EH (cell line): ENCODE measurements at places on chromosomes 7 and 10.

DNA sequence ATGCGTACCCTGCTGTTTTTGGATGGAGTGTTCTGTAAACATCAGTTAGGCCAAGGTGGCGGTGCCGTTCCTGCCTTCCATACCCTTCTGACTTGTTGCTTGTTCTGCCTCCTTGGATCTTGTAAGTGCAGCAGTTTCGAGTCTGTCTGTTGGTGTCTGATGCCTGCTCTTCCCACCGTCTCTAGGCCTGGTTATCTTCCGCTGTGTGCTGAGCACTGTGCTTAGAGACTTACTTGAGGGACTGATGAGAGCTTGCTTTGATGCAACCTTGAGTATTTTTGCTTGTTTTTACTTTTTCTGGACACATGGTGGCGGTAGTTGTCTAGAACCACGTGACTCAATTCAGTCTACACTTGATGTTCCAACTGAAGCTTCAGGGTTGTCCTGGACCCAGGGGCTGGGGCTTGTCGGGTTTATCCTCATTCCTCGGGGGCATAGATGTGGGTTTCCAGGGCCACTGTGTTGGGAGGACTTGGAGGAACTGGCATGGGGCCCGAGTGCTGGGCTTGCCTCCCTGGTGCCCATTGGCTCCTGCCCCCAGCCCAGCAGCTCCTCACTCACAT is 14.4 kb upstream of the SPRN start:
- peak; percentile 31 for DNase-seq

- no peak for DNase-seq
These were observed 171.9 kb downstream of the EBF3 start for GRCh38 chr10:129792141-129792540.

- DNase-seq: no peak
These were observed 92.0 kb upstream of the RET start for GRCh38 chr10:42984761-42985325.

GRCh38 chr10:34845070-34845469 is 30.0 kb upstream of the PARD3 start:
- DNase-seq: no peak
